ENCODE measurements at places on chromosomes 6 and 20. TPM values are rescaled to one million over a fixed set of nuclear protein-coding genes. Genes with fewer than 3 reads are reported as not detected.

OPRM1 gene
- total RNA-seq: not detected

PLG gene
- total RNA-seq: not detected

SLC22A7 gene
- not detected for total RNA-seq

B3GALT4 gene
- 2.2 TPM for total RNA-seq

RBPJL gene
- total RNA-seq: not detected

TINAG gene
- not detected for total RNA-seq

MRAP2 gene
- 0.08 TPM for total RNA-seq

BEND6 gene
- total RNA-seq: 1.2 TPM

DHX35 gene
- total RNA-seq: 9.8 TPM

LIN28B gene
- not detected for total RNA-seq

CENPB gene
- 84.6 TPM for total RNA-seq

SLC22A2 gene
- not detected for total RNA-seq

EMILIN3 gene
- total RNA-seq: not detected

NAPB gene
- total RNA-seq: 2.1 TPM

KIAA1755 gene
- total RNA-seq: not detected

MDFI gene
- 415 TPM for total RNA-seq

DNAH8 gene
- not detected for total RNA-seq

RPL10A gene
- total RNA-seq: 1,895 TPM

SH3BGRL2 gene
- 2.3 TPM for total RNA-seq

IFNGR1 gene
- total RNA-seq: 61.8 TPM

DLK2 gene
- total RNA-seq: 47.8 TPM

MAFB gene
- 0.65 TPM for total RNA-seq

CASP8AP2 gene
- total RNA-seq: 3.7 TPM

C2 gene
- total RNA-seq: not detected

C6orf15 gene
- 0.16 TPM for total RNA-seq
